ENCODE measurements at places on chromosomes 7 and 10.
A peak's percentile ranks its signal among the peaks of the same experiment; 100 is the strongest.

- DNase-seq, result no peak
Observed at GRCh38 chr10:68121852-68122251, 12.6 kb downstream of the MYPN start.

DNA sequence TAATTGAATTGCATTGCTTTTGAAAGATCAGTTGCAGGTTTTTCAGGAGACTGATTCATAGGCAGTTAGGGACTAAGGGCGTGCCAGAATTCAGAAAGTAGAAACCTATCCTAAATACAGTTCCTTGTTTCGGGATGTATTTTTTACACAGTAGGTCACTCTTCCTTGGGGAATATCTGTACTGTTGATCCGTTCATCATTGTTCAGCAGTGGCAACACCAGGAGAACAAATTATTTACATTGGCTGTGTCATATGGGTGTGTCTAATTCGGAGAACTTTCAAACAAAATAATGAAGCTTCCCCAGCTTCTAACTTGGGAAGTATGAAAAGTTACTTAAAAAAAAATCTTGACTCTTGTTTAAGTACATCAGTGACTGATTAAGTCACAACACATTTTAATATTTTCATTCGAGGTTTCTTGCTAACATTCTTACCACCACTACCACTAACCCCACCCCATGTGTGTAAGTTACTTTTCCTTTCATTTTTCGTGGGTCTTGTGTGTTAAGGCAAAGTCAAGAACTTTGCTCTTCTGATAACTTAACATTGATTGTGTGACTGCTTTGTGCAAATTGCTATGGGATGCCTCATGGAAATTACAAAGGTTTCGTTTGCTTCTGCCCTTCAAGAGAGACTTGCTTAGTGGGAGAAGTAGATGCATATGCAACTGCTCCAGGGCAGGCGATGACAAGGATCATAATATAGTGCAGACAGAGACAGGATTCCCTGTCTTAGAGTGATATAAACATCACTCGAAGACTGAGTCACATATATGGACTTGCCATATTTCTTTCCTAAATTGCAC, 43.8 kb upstream of the RPA3 start:
- peak; percentile 45 for DNase-seq

GRCh38 chr7:138023618-138024342, 21.9 kb upstream of the CREB3L2 start:
- DNase-seq, result no peak

DNA sequence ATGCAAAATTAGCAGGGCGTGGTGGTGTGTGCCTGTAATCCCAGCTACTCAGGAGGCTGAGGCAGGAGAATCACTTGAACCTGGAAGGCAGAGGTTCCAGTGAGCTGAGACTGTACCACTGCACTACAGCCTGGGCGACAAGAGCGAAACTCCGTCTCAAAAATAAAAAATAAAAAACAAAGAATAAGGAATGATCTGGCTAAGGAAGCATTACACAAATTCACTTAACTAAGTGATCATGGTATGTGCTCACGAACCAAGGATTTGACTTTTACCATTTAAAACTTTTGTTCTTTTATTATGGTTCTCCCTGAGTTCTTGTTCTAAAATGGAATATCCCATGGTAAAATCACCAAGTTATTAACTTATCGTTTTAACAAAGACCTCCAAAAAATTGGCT, 71.2 kb downstream of the SIRT1 start:
- DNase-seq, result no peak

DNA sequence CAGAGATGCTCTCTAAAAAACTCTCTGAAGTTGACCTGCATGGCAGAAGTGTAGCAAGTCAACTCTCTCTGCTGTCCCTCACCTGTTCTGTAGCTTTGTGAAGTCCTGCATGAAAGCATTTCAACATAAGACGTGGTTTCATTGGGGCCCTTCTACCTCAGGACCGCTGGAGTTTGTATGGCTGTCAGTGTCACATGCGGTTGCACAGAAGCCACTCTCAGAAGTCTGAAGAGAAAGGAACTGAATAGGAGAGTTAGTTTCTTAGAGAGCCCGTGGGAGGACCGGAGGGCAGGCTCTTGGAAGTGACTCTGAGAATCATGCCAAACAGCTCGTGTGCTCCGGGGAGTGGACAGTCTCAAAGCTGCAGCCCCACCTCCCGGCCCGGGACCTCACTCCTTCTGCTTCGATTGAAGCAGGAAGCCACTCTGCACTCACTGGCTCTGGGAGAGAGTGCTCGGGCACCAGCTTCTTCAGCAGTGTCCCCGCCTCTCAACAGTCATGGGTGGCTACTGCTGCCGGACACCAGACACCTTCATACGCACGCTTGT, 486.7 kb downstream of the SDK1 start:
- no peak for DNase-seq

GRCh38 chr7:2441430-2442058, 34.7 kb downstream of the GRIFIN start:
- no peak for DNase-seq

DNA sequence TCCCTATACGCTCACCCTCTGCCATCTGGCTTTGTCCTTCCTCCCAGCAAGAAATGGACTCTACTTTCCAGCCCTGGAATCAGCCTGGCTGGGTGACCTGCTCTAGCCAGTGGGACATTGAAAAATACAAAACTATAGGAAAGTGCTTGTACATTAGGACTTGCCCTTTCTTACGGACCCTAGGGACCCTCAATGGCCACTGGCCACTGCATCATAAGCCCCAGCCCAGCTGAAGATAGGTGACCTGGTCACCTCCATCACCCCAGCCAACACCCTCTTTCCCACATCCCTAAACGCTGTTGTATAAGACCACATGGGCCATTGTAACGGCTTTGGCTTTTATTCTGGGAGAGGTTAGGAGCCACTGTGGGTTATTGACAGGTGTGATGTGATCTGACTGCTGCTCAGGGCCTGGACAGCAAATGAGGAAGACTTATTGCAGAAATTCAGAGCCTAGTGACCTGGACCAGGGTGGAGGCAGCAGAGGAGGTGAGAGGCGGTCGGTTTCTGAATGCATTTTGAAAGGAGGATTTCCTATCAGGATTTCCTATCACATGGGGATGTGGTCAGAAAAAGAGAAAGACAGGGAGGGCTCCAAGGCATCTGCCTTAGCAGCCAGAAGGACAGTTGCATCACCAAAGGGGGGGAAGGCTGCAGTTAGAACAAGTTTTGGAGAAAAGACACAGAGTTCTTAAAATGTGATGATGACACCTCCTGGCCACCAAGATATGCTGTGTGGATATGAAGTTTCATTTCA, 2.2 kb upstream of the LMBR1 start:
- DNase-seq, result no peak

DNA sequence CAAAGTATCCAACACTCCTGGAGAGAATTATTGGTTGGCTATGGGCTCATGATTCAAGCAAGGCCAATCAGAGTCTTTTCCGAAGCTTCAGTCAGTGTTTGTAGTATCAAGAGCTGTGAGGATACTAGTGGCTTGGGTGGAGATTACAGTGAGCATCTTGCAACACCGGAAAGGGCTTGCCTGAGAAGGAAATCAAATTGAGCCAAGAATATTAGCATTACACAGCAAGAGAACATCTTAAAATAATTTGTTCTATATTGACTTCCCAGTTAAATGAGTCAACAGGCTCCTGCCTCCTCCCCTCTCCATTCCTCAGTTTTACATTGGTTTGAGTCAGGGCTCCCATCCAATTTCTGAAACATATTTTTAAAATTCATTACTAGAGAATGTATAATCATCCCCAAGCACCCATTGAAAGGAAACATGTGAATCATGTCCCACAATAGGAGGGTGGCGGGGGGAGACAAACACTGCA, 127.4 kb downstream of the ELAPOR2 start:
- DNase-seq, result no peak

DNA sequence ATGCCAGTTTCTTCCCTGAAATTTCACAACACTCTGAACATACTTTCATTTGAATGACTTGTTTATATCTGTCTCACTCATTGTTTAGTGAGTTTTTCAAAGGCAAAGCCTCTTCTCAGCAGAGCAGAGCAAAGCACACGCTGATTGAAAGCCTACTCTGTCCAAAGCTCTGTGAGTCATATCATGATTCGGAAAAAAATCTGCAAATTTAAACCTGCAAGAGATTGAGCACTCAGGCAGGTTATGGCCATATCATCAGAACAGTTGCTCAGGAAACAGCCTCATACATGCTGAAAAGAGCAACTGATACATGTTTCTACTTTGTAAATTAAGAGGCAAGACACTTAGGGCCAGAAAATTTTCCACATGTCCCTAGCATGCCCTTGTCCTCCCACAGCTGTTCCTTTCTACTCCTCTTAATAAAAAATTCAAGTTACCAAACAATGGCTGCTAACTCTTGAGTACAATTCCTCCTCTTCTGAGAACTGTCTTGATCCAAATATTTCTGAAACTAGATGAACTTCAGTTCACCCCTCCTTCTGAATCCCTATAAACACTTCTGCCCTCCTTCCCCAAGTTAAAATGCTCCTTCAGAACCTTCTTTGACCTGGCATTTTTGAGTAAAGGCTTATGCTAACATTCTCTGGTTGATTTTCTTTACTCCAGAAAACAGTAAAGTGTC, 140.6 kb upstream of the HPS1 start:
- no peak for DNase-seq

DNA sequence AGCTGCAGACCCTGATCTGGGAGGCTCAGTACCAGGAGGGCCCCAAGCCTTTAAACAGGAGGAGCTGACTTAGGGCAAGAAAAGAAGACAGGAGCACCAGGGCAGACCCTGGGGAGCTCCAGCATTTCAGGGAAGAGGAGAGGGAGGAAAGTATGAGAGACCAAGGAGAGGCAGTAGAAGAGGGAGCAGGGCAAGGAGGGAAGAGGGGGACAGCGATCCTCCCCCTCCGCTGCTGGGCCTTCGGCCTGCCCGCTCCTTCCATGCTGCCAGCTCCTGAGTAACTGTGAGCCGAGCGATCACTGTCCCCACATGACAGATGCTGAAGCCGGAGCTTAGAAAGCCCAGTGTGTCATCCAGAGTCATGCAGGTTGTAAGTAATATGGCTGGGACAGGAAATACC, 65.9 kb downstream of the ALOX5 start:
- no peak for DNase-seq

- no peak for DNase-seq
Observed at GRCh38 chr10:90741926-90742565, 115.8 kb downstream of the HTR7 start.

GRCh38 chr7:115013886-115014285, 92.0 kb downstream of the MDFIC start:
- no peak for DNase-seq

DNA sequence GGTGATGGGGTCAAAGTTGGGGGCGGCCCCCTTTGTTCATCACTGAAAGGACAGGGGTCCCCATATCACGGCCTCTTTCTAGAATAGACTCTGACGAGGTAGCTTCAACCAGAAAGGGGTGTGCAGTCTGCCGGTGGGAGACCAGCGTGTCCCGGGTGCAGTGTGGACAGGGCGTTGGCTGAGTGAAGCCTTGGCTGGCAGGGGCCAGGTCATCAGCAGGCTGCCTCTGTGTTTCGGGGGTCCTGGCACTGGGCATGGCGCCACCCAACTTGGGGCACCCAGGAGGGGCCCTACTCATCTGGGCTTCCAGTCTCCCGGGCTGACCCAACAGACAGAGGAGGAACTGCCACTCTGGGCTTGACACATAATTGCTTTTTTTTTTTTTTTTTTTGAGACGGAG, 3.5 kb upstream of the AMZ1 start:
- no peak for DNase-seq

DNA sequence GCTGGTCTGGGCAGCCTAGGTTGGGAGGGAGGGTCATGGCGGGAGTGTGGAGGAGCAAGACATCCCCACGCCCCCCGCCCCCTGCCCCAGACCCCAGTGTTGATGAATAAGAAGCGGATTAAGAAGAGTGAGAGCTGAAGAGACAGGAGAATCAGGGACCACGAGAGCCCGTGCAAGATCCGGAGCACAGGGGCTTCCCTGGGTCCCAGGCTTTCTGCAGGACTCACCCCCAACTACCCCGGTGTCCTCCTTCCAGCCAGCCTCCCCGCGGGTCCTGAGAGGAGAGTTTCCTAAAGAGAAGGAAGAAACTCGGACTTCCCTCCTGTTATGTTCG, 20.1 kb downstream of the GHRHR start:
- DNase-seq, result no peak

GRCh38 chr10:61837755-61838171, 63.7 kb upstream of the ARID5B start:
- DNase-seq, result no peak

DNA sequence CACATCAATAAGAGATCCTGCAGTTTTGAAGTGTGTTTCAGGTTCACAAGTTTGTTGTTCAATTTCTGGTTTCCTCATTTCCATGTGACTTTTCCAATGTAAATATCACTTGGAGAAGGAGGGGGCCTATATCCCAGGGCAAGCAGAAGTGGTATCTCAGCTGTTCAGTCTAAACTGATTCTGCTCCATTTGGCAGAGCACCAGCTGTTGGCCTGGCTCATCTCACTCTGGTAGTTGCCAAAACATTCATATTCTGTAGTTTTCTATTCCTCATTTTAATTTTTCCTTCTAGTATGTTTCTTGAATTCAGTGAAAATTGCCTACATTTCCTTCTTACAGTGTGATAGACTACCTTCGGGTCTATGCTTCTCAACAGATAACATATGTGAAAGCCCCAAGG, 101.8 kb upstream of the TAC1 start:
- DNase-seq, result no peak

DNA sequence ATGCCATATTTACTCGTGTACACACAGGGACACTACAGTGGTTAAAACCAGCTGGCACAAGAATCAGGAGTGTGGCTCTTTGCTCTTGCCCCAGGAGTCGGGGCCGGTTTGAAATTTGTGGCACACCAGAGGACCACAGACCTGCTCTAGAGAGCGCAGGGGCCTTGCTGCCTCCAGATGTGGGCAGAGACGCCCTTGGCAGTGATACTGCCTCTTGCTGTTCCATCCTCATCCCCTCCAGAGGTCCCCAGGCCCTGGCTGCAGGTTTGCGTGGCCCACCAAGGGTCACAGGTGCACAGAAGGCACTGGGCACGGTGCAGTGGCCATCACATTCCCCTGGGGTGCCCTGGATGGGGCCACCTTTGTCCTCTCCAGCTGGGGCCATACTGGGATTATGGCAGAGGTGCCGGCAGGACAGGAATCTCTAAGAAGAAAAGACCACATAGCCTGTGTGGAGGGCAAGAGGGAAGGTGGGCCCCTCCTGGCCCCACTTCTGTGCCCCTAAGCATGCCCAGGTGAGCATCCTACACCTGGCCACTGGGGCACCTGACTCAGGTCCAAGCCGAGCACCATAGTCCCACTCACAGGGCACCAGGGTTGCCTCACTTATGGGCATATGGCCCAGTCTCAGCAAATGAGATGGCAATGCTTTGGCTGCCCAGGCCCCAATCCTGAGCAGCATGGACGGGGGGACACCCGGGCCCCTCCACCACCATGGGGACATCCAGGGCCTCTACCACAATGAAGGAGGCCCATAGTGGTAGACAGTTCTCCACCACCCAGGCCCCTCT, 45.6 kb downstream of the FOXL3 start:
- DNase-seq, result no peak
